Fibroblast of skin of left biceps (primary cell): ENCODE measurements at places on chromosomes 13 and 19.

GRCh38 chr13:48009284-48009683, 8.2 kb upstream of the SUCLA2 start:
- DNase-seq, result peak; percentile 60

- DNase-seq, result no peak
Measured at GRCh38 chr13:51747438-51748434, 56.2 kb downstream of the DHRS12 start.

DNA sequence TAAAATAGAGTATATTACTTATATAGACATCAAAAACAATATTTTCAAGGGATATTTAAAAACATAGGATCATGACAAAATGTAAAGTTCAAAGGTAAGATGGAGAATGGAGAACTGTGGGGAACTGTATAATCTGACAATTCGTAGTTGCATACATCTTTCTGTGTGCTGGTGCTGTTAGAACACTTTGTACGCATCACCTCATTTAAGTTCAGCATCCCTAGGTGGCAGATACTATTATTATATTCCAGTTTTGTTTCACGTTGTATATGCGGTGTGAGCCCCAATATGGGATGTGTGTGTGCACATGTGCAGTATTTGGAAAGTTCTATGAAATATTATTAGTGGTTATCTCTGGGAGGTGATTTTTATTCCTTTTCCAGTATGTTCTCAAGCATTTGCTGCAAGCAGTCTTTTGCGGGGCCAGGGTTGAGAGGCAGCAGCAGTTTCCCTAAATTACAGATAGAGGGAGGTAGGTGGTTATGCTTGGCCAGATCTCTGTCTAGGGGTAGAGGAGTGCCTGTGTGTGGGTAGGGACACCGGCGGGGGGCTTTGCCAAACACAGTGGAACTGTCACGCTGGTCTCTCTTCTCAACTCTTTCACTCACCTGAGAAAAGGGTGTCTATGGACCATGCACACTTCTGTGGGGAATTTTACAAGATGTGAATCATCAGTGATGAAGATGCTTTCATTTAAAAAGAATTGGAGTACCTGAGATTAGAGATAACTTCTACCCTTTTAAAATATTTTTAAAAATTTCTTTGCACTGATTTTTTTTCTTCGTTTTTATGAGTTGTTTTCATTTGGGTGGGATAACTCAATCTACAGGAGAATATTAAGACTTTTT, 55.6 kb upstream of the ALOX5AP start:
- no peak for DNase-seq

GRCh38 chr13:50805805-50806204, 37.7 kb downstream of the DLEU7 start:
- no peak for DNase-seq

DNA sequence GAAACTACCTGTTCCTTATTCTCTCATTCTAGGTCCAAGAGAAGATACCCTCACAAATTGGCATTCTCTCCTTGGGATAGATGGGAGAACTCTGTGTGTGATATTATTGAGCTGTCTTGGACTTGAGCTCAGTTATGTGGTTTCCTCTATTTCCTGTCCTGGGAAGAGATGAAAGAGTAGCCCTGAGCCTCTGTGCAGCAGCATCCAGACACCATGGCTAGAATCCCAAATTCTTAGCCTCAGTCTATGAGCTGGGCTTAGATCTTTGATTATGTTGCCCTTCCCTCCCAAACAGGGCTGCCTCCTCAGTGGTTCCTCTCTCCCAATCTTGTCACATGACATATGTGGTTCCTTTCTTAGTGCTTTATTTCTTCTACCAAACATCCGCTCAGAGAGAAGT, 290.7 kb downstream of the SPRY2 start:
- DNase-seq, result no peak

GRCh38 chr19:2385053-2385721, 25.1 kb downstream of the TMPRSS9 start:
- no peak for DNase-seq

GRCh38 chr13:74325106-74325505, 190.9 kb upstream of the KLF12 start:
- DNase-seq, result peak; percentile 53

- DNase-seq, result no peak
Measured at GRCh38 chr13:108948251-108948671, 318.9 kb downstream of the MYO16 start.

DNA sequence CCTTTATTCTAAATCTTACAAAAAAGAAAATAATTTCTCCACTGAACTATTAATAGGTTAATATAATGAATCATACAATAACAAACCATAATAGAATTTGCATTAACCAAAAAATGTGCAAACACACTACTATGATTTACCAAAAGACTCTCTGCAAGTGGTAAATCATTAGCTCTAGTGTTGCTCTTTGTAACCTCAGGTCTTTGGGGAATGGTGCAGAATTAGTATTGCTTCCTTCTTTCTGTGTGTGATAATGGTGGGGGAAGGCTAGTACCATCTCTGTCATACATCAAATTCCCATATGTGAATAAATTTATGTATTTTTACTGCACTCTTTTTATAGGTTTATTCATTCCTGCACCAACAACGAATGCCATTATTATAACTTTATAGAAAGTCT, 105.1 kb downstream of the COG6 start:
- no peak for DNase-seq

DNA sequence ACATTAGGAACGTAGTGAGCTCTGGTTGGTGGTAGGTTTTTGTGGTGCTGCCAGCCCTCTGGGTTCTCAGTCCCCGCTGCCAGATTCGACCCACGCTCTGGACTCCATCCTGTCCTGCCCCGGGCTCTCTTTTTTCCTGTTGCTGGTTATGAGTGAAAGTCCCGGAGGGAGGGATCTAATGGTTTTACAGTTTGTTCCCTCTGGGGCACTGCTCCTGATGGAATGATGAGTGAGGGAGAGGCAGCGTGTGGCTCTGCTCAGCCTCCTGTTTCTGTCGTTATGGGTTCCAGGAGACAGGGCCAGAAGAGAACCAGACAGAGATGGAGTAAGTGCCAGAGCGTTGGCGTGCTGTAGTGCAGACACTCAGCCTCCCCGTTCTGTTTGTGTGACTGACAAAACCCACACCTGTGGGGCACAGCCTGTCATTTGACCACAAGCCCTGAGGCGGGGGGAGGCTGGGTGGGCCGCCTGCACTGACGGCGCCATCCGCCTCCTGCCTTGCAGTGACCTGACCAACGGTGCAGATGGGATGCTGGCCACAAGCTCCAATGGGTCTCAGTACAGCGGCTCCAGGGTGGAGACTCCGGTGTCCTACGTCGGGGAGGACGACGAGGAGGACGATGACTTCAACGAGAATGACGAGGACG, 18.3 kb downstream of the ATP4B start:
- no peak for DNase-seq
